ENCODE measurements at places on chromosomes 3 and 15.

DNA sequence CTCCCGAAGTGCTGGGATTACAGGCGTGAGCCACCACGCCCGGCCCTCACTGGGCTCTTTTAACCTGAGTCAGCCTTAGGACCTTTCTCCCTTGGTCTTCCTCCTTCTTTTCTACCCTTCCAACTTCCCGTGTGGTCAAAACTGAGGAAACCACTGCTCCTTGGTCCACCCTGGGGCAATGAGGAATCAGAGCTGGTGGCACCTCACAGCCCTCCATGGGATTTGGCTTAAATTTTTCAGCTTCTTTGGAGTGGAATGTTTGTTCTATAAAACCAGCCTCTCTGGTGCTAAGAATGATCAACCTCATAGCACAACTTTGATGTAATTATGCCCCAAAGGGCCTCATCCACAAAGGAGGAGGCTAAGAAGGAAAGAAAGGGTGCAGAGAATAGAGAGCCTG lies 76.6 kb upstream of the CFAP20DC start:
- DNase-seq: no peak

DNA sequence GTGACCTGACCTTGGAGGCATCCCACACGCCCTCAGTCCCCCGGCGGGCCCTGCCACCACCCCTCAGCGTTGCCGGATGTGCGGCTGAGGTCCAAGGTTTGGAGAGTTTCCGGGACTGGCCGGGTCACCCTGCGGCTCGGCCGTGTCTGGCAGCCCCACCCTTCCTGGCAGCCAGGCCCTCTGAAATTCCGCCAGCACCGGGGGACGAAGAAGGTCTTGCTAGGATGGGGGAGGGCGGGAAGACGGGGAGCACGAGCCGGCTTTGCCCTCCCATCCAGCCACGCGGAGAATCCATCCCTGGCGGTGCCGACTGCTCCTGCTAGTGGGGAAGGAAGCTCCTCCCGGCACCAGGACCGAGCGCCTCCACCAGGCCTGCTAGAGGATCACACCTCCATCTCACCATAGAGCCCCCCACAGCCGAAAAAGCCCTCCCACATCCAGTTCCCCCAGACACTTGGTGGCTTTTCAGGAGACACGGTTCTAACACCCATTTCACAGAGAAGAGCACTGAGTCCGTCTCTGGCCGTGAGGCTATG lies 81.5 kb downstream of the CPN2 start:
- peak; percentile 43 for DNase-seq

GRCh38 chr3:105885256-105885655 lies 16.4 kb upstream of the CBLB start:
- no peak for DNase-seq

DNA sequence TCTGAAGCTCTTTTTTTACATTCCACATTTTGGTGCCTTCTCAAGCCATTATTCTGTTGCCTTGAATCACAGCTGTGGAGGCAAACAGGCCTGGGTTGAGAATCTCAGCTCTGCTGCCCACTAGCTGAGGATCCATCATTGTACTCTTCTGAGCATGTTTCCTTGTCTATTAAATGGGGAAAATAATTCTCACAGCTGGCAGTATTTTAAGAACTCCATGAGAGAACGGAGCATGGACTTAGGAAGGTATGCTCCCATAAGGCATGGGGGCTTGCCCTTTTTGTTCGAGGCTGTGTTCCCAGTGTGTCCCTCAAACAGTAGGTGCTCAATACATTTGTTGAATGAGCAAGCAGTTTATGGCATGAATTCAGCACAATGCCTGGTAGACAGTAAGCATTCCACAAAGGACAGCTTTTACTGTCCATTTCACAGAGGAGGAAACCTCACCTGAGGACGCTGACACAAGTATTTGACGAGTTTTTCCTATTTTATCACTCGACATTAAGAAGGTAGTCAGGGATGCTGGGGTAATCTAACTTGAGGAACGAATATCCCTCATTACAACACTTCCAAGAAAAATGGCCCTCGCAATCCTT lies 2.1 kb upstream of the PTPRG start:
- no peak for DNase-seq

GRCh38 chr3:139434228-139434627 lies 42.1 kb downstream of the RBP2 start:
- DNase-seq: no peak

DNA sequence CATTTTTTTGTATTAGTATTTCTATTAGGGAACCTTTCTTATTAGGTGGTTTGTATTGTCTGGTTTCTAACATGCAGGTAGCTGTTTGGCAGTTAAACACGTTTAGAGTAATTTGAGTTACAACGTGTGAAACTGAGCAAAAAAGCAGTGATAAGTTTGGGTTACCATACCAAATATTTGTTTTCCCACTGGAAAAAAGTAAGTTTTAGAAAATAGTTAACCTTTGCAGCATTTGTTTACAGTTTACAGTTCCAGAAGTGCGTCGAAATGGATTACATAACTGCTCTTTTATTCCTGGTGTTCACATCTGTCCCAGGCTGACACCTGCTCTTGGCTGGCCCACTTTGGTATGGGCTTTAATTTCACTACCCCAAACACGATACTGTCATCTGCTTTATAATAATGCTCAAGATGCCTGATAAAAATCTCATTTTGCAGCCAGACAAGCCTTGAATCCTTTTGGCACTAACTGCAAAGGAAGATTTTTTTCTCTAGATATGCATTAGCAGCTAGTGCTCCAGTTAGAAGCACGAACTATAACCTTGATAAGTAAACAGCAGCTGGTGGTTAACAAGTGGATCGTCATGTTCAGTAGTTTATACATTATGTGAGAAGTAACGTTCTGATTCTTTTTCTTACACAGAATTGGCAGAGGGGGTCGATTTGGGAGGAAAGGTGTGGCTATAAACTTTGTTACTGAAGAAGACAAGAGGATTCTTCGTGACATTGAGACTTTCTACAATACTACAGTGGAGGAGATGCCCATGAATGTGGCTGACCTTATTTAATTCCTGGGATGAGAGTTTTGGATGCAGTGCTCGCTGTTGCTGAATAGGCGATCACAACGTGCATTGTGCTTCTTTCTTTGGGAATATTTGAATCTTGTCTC lies 5.3 kb downstream of the EIF4A2 start:
- no peak for DNase-seq

GRCh38 chr3:153429821-153430220 lies 267.8 kb downstream of the RAP2B start:
- DNase-seq: peak; percentile 29

DNA sequence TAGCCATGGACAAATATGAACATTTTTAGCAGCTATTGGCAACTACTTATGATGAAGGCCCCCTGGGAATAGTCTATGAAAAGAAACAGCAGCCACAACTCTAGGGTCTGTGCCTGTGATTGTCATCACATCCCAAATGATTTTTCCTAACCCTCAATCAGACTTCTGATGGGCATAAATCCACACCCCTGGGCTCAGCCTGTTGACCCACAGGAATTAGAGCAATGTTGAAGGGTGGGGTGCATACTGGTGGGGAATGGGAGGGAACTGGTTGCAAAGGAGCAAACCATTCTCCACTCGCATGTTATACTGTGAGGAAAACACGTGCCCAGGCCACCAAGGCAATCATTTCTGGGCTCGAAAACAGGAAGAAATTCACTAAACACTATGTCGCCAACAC lies 106.5 kb upstream of the CTNNB1 start:
- no peak for DNase-seq

- DNase-seq: no peak
Measured at GRCh38 chr3:10467904-10468612, 37.3 kb downstream of the ATP2B2 start.

- no peak for DNase-seq
Measured at GRCh38 chr3:16893618-16894200, 9.0 kb downstream of the PLCL2 start.

- peak; percentile 86 for DNase-seq
Measured at GRCh38 chr3:58271901-58272501, 34.0 kb upstream of the RPP14 start.

GRCh38 chr3:169562988-169563774 lies 100.3 kb downstream of the MECOM start:
- DNase-seq: no peak

DNA sequence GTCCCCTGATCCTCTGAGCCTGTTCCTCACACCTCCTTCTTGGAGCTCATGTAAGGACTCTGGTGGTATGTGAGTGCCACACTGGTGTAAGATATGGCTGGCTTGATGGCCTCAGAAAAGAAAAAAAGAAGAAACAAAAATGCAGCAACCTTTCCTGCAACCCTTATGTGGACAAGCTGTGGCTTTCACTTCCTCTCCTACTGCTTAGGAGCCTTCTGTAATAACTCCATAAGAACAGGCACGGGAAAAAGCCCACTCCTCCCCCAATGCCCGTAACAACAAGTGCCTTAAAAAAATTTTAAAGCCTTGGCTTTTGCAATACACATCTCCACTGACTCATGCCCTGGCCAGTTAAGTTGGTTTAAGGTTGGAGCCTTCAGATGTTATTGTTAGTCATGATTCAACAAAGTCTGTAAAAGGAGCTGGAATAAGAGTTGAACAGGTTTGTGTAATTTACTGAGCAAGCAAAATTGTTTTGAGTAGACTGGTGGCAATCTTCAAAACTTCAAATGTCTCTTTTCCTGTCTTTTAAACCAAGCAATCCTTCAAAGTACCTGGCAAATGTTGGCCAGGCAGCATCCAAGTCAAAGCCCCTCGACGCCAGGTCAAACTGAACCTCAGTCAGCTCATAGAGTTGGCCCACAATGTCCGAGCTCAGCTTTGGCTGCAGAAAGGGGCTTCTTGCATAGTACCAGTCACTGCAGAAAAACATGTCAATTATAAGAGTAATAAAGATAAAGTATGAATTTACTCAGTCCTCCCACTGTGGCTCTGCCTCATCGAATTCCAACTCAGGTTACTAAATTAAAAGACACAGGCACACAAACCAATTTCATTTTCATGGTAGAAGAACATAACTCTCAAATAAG lies 22.9 kb downstream of the FYCO1 start:
- peak; percentile 95 for DNase-seq

- DNase-seq: no peak
Measured at GRCh38 chr15:31499236-31499952, 172.8 kb downstream of the KLF13 start.

DNA sequence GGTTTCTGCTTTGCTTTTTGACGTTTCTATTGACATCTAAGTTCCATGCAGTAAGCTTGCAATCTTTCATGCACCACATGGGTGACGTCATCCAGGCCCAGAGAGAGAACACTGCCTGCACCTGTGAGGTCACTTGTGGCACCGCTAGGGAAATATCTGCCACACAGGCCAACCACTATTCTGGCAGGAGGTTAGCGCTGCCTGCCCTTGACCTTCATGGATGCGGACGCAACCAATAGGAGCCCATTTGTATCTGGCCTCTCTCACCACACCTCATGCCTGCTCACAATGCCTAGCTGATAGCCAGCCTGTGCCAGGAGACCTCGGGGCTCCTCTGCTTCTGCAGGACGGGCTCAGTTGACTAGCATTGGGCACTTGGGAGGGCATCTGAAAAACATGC lies 55.8 kb upstream of the PRR23E start:
- no peak for DNase-seq

DNA sequence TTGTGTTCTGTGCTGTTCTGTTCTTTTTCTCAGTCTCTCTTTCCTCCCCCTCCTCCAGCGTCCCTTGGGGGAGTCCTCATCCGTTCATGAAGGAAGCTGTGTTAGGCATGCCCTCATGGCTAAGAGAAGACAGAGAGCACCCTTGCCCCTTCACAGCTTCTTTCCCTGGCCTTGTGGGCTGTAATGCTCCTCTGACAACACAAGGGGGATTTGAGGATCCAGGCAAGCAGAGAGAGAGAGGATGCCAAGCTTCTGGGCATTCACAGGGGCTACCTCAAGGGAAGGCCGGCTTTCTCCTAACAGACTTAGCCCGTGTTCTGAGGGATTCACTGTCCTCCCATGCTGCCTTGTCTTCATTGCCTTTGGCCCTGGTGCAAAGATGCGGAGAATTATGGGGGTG lies 389.5 kb downstream of the LRTM1 start:
- DNase-seq: no peak

DNA sequence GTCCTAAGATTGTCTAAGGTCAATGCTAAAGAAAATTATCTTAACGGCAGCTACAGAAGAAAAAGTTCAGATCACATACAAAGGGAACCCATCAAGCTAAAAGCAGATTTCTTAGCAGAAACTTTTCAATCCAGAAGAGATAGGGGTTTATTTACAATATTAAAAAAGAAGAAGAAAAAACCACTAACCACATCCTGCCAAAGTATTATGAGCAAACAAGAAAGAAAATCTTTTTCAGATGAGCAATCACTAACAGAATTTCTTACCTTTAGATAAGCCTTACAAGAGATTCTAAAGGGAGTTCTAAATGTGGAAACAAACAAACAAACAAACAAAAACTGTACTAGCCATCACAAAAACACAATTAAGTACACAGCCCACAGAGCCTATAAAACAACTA lies 1015.8 kb upstream of the EPHA6 start:
- DNase-seq: no peak

DNA sequence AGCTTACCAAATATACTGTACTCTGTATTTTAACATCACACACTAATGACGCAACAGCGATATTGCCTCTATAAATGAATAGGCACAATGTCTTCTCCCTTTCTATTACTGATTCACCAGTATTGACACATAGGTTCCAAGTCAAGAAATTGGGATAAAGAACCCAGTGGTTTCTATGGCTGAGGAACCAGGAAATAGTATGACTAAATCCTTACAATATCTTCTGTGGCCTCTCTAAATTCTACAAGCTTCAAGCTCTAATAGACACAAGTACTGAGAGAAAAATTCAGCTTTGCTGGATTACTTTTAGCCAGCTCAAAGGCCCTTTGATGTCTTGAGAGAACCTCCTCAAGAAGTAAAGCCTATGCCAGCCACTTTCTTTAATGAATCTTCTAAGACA lies 162.5 kb downstream of the DPH6 start:
- no peak for DNase-seq

DNA sequence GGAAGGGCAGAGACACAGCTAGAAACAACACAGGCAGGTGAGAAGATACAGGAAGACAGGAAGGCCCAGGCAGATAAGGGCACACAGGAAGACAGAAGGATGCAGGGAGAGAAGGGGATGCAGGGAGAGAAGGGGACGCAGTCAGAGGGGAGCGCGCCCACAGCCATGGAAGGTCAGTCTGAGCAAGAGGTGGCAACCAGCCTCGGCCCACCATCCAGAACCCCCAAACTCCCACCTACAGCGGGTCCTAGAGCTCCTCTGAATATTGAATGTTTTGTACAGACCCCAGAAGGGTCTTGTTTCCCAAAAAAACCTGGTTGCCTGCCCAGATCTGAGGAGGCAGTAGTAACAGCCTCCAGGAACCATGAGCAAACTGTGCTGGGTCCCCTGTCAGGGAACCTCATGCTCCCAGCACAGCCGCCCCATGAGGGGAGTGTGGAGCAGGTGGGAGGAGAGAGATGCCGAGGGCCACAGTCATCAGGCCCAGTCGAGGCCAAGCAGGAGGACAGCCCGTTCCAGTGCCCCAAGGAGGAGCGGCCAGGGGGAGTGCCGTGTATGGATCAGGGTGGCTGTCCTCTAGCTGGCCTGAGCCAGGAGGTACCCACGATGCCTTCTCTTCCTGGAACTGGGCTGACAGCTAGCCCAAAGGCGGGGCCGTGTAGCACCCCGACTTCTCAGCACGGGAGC lies 27.6 kb upstream of the SLC28A1 start:
- no peak for DNase-seq

GRCh38 chr15:85024509-85025336 lies 43.1 kb downstream of the PDE8A start:
- DNase-seq: peak; percentile 70

Data from suppressor macrophage treated with lipopolysaccharide for 4 hours (primary cell).